Activated naive CD4-positive, alpha-beta T cell treated with anti-CD3 and anti-CD28 coated beads, Interleukin-2, amount 10 ng/mL, durations not matched to agents 7 days and 5 days (primary cell): ENCODE measurements at places on chromosomes 12 and 14.

DNA sequence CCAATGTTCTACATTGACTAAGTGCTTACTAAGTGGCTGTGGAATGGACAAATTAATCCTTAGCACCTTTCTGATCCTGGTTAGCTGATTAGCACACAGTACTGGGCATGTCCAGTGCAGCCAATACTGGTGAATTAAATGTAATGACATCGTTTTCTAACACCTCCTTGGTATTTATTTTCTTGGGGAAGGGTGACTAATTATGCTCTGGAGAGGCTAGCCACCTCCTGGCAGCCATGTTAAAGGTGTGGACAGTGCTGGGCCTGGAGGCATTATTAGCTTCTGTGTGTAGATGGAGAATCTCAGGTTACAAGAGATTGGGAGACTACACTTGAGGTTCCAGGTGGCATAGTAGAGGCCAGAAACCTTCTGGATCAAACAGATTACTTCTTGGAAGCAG is 230.9 kb upstream of the DDHD1 start:
- no peak overlapping the region for H3K4me3 ChIP-seq
- no peak overlapping the region for H3K27ac ChIP-seq
- no peaks in the 10 kb centered on the region for H3K27me3 ChIP-seq
- H3K4me1 ChIP-seq: no peaks in the 10 kb centered on the region
- no peak for DNase-seq

GRCh38 chr12:99600388-99600787 is 47.2 kb upstream of the GARIN6 start:
- H3K4me3 ChIP-seq: no peak overlapping the region
- no peaks in the 10 kb centered on the region for H3K4me1 ChIP-seq
- H3K27ac ChIP-seq: no peak overlapping the region
- H3K27me3 ChIP-seq: no peaks in the 10 kb centered on the region

DNA sequence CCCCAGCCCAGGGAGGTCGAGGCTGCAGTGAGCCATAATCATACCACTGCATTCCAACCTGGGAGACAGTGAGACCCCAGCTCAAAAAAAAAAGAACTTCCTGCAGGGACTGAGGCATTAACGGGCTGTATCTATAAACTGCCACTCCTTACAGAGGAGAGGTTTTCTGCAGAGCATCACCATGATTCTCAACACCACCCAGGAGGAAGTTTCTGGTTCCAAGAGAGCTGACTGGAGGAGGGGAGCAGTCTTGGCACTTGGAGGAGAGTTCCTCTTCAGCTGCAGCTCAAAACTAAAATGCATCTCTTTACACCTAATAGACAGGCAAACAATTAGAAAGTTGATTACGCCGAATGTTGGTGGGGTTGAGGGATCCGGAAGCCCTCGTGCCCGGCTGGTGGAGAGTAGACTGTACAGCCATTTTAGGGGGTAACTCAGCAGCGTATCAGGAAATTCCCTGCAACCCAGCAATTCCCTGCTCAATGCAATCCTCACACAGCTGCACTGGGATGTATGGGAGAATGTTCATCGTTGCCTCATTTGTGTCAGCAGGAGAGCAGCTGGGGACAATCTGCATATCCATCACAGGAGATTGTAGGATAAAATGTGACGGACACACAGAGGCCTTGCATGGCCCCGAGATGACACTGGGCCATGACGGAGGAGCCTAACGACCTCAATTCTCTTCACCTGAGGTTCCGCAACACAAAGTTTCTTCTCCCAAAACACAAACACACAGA is 36.6 kb downstream of the ACTN1 start:
- no peaks in the 10 kb centered on the region for H3K27me3 ChIP-seq
- no peak overlapping the region for H3K27ac ChIP-seq
- H3K36me3 ChIP-seq: peaks cover 1% of the 10 kb centered on the region
- no peak overlapping the region for H3K4me3 ChIP-seq

GRCh38 chr12:43214166-43214565 is 337.8 kb downstream of the ADAMTS20 start:
- no peak overlapping the region for H3K4me3 ChIP-seq
- H3K27me3 ChIP-seq: no peaks in the 10 kb centered on the region
- H3K36me3 ChIP-seq: no peaks in the 10 kb centered on the region

GRCh38 chr14:90397425-90398314 is 841 bp downstream of the CALM1 start:
- H3K4me3 ChIP-seq: peak overlapping the region; percentile 97
- H3K27ac ChIP-seq: peak overlapping the region; percentile 100
- peaks cover 45% of the 10 kb centered on the region for H3K36me3 ChIP-seq
- H3K27me3 ChIP-seq: peaks cover 10% of the 10 kb centered on the region

DNA sequence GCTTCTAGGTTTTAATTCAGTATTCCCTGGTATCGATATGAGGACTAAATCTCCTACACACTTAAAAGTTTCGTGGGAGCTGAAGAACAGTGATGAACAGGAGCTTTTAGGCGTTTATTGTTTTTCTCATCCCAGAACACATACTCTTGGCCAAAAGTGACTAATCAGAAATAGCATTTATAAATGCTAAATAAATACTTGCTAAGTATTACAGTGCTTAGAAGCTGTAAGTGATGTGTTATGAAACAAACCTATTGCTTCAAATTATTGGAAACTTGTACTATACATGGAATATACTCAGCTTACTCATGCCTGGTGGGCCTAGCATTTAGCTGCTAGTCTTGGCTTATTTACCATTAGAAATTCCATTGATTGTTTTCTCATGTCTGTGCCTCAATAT is 24.9 kb downstream of the FRS2 start:
- H3K27me3 ChIP-seq: no peaks in the 10 kb centered on the region
- no peak for DNase-seq
- H3K27ac ChIP-seq: no peak overlapping the region
- peaks cover 13% of the 10 kb centered on the region for H3K36me3 ChIP-seq
- peaks cover 15% of the 10 kb centered on the region for H3K4me1 ChIP-seq

DNA sequence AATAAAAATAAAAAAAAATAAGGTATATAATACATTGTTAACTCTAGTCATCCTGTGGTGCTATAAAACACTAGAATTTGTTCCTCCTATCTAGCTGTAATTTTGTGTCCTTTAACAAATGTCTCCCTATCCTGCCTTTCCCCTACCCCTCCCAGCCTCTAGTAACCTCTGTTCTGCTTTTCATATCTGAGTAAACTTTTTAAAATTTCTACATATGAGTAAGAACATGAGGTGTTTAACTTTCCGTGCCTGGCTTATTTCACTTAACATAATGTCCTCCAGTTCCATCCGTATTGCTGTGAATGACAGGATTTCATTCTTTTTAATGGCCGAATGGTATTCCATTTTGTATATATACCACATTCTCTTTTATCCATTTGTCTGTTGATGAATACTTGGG is 71.3 kb upstream of the GNG2 start:
- peaks cover 3% of the 10 kb centered on the region for H3K36me3 ChIP-seq
- no peaks in the 10 kb centered on the region for H3K4me1 ChIP-seq
- H3K27me3 ChIP-seq: peaks cover 48% of the 10 kb centered on the region

- H3K4me3 ChIP-seq: no peak overlapping the region
- DNase-seq: no peak
- peaks cover 9% of the 10 kb centered on the region for H3K27me3 ChIP-seq
- no peaks in the 10 kb centered on the region for H3K4me1 ChIP-seq
- no peaks in the 10 kb centered on the region for H3K36me3 ChIP-seq
- no peak overlapping the region for H3K27ac ChIP-seq
These were observed 39.5 kb upstream of the YAF2 start for GRCh38 chr12:42277396-42278127.

DNA sequence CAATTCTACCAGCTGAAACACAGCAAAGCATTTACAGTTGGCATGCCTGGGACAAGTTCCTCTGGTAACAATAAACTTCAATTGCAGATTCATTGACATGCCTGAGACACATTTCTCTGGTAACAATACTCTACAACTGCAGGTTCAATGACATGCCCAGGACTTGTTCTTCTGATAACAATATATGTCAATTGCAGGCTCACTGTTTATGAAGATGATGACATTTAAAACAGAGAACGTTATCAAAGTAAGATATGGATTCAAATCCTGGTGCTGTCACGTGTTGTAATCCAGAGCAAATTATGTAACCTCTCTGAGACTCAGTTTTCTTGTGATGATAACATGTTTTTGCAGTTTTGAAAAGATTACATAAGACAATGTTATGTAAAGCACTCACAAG is 20.5 kb downstream of the KITLG start:
- DNase-seq: no peak
- no peak overlapping the region for H3K4me3 ChIP-seq
- H3K27me3 ChIP-seq: no peaks in the 10 kb centered on the region
- H3K36me3 ChIP-seq: no peaks in the 10 kb centered on the region
- no peak overlapping the region for H3K27ac ChIP-seq

DNA sequence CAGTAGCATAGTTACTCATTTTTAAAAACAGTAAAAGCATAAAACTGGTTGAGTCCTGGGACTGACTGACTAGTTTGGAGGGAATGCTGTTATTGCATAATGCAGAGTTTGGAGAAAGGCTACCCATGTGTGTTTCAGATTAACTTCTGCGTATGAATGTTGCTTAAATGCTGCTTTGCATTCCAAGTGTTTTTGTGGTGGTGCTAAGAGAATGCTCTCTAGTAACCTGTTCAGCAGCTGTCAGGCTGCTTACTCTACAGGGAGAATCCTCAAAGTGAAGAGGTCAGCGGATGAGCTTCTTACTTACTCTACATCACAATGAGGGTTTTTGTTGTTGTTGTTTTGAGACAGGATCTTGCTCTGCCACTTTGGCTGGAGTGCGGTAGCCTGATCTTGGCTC is 4.3 kb downstream of the DLST start:
- H3K27ac ChIP-seq: no peak overlapping the region
- DNase-seq: no peak
- no peaks in the 10 kb centered on the region for H3K27me3 ChIP-seq
- H3K4me3 ChIP-seq: no peak overlapping the region

DNA sequence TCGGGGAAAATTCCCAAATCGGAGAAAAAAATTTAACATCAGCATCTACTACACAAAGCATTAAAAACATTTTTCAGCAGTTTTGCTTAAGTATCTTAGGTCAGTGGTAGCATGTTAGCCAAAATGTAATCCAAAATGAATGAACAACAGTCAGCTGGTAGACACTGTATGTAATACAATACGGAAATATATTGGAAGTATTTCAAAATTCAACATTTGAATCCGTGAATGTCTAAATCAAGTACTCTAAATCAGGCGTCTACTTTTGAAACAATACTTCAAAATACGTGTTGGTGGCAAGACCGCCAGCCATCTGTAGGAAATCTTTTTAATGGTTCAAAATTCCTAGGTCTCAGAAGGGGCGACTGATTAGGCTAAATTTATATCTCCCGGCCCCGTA is 1.1 kb downstream of the SCAF11 start:
- DNase-seq: no peak
- peaks cover 56% of the 10 kb centered on the region for H3K4me1 ChIP-seq
- peaks cover 40% of the 10 kb centered on the region for H3K36me3 ChIP-seq
- H3K27ac ChIP-seq: peak overlapping the region; percentile 95
- H3K27me3 ChIP-seq: peaks cover 9% of the 10 kb centered on the region
- peak overlapping the region; percentile 81 for H3K4me3 ChIP-seq

DNA sequence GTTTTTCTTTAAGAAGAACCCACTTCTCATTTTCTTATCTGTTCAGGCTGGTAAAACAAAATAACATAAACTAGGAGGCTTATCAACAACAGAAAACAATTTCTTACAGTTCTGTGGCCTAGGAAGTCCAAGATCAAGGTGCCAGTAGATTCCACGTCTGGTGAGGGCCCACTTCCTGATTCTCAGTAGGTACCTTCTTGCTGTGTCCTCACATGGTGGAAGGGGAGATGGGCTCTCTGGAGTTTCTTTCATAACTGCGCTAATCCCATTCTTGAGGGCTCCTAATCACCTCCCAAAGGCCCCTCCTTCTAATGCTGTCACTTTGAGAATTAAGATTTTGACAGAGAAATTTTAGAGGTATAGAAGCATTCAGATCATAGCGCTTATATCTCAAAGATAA is 33.4 kb downstream of the TXNRD1 start:
- H3K27ac ChIP-seq: no peak overlapping the region
- H3K36me3 ChIP-seq: no peaks in the 10 kb centered on the region
- no peak for DNase-seq
- no peaks in the 10 kb centered on the region for H3K4me1 ChIP-seq
- no peak overlapping the region for H3K4me3 ChIP-seq
- H3K27me3 ChIP-seq: peaks cover 8% of the 10 kb centered on the region

GRCh38 chr12:74490390-74491064 is 47.1 kb upstream of the ATXN7L3B start:
- peak overlapping the region; percentile 61 for H3K4me3 ChIP-seq
- H3K4me1 ChIP-seq: peaks cover 2% of the 10 kb centered on the region
- no peak for DNase-seq
- H3K36me3 ChIP-seq: no peaks in the 10 kb centered on the region
- H3K27ac ChIP-seq: no peak overlapping the region

DNA sequence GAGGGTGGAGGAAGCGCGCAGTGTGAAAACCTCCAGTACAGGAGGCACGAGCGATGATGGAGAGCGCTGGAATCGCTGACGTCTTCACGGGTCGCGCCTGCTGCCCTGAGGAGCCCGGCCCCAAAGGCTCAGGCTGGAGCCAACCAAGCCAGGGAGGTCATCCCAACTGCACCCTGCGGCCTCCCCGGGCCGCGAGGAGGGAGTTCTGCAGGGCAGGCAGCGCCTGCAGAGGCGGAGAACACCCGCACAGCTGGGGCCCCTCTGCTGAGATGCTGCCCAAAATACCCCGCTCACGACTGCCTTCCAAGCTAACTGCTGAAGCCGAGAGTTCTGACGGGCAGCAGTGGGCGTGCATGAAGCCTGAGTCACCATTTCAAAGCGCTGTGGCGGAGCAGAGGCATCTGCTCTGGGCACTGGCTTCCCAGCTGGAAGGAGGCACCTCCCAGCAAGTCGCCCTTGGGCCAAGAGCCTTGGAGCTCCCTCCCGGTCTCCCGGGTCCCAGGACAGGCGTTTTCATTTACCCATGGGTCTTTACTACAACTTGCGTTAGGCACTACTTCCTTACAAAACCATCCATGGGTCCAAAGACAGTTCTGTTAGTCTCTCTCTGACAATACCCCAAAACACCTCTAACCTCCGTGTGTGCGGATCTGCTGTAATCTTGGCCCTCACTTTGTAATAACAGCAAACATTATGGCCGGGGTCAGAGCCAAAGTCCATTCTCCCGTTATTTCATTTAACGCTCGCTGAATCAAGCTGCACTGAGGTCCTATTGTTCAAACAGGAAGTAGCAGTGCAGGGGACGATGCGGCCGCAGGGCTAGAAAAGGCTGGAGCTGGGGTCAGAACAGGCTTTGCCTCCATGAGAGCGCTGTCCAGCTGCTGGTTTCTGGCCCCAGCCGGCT is 60.1 kb upstream of the RIMBP2 start:
- peaks cover 40% of the 10 kb centered on the region for H3K27me3 ChIP-seq
- peak overlapping the region; percentile 3 for H3K4me3 ChIP-seq
- H3K27ac ChIP-seq: no peak overlapping the region
- no peaks in the 10 kb centered on the region for H3K36me3 ChIP-seq
- peak; percentile 46 for DNase-seq
- peaks cover 14% of the 10 kb centered on the region for H3K4me1 ChIP-seq

GRCh38 chr12:83074358-83074894 is 387.7 kb downstream of the TMTC2 start:
- no peaks in the 10 kb centered on the region for H3K4me1 ChIP-seq
- no peak for DNase-seq
- H3K4me3 ChIP-seq: no peak overlapping the region
- H3K27ac ChIP-seq: no peak overlapping the region
- no peaks in the 10 kb centered on the region for H3K27me3 ChIP-seq
- no peaks in the 10 kb centered on the region for H3K36me3 ChIP-seq

GRCh38 chr12:4052691-4053090 is 179.5 kb upstream of the PARP11 start:
- H3K4me1 ChIP-seq: peaks cover 3% of the 10 kb centered on the region
- no peak overlapping the region for H3K4me3 ChIP-seq
- no peak overlapping the region for H3K27ac ChIP-seq
- H3K27me3 ChIP-seq: peaks cover 7% of the 10 kb centered on the region

GRCh38 chr12:127749416-127749815 is 517.6 kb upstream of the TMEM132C start:
- no peaks in the 10 kb centered on the region for H3K36me3 ChIP-seq
- H3K4me3 ChIP-seq: no peak overlapping the region
- no peaks in the 10 kb centered on the region for H3K4me1 ChIP-seq
- DNase-seq: no peak
- H3K27ac ChIP-seq: no peak overlapping the region
- H3K27me3 ChIP-seq: no peaks in the 10 kb centered on the region
